ENCODE measurements at places on chromosomes 1 and 21.

DNA sequence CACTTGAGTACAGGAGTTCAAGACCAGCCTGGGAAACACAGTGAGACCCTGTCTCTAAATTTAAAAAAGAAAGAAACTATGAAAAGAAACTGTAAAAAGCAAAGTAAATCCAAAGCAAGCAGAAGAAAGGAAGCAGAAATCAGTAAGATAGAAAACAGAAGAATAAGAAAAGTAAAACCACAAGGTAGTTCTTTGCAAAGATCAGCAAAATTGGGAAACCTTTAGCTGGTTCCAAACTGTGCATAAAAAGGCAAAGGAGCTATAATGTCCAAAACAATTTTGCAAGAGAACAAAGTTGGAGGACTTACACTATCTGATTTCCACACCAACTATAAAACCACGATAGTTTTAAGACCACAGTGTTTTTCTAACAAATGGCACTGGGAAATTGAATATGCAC, 218.8 kb downstream of the RPS6KC1 start:
- no peak for DNase-seq

DNA sequence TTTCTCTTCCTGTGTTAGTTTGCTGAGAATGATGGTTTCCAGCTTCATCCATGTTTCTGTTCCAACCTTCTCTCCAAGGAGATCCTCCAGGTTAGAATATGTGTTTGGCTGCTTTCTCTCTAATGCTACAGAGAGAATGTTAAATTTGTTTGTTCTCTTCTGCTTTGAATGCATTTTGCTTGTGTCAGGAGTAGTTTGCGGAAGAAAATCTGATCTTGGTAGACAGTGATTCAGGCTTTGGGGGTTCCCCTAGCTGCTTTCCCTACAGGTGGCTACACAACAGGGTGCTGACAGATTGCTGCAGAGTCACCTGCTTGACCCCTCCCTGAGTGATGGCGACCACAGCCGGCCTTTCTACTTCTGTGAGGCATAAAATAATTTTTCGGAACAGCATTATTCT, 41.8 kb downstream of the MACO1 start:
- DNase-seq, result no peak

- DNase-seq, result no peak
These were observed 209.5 kb downstream of the TOMM20 start for GRCh38 chr1:234918961-234919761.

GRCh38 chr1:59214248-59215208, 82.4 kb upstream of the FGGY start:
- no peak for DNase-seq

DNA sequence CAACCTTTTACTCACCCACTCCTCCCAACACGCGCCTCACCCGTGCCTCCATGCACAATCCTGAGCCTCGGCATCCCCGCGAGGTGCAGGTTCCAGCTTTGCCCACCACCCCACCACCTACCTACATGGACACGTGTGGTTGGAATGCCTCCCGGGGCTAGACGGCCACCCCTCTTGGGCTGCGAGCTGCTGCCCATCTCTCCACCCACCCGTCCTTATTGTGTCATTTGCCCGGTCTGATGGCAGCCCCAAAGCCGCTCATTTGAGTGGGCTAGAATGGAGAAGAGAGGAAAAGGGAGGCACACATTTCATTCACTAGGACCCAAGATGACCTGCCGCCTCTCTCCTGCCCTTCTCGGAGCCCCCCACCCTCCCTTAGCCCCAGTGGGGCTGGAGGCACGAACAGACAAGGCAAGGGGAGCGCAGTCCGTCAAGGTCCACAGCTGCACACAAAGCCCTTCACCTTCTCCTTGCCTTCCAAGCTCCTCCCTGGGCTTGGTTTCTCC, 785 bp downstream of the ZNF697 start:
- DNase-seq, result no peak

GRCh38 chr1:67749844-67750690, 65.1 kb downstream of the GADD45A start:
- no peak for DNase-seq

- no peak for DNase-seq
These were observed 1.2 kb downstream of the PIK3C2B start for GRCh38 chr1:204493145-204493983.

DNA sequence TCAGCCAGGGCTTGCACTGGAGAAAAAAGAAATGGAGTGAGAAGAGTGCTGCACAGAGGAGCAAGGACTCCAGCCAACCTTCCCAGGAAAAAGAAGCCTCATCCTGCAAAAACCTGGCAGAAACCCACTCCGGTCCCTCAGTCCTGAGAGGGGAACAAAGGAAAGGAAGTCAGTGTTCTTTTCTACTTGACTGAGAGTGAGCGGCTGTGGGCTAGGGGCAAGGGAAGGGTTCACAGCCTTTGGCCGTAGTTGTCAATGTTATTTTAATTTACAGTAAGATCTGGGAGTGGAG, 8.9 kb upstream of the GOLT1A start:
- DNase-seq, result no peak

- no peak for DNase-seq
These were observed 62.8 kb upstream of the COL11A1 start for GRCh38 chr1:103171041-103171590.

DNA sequence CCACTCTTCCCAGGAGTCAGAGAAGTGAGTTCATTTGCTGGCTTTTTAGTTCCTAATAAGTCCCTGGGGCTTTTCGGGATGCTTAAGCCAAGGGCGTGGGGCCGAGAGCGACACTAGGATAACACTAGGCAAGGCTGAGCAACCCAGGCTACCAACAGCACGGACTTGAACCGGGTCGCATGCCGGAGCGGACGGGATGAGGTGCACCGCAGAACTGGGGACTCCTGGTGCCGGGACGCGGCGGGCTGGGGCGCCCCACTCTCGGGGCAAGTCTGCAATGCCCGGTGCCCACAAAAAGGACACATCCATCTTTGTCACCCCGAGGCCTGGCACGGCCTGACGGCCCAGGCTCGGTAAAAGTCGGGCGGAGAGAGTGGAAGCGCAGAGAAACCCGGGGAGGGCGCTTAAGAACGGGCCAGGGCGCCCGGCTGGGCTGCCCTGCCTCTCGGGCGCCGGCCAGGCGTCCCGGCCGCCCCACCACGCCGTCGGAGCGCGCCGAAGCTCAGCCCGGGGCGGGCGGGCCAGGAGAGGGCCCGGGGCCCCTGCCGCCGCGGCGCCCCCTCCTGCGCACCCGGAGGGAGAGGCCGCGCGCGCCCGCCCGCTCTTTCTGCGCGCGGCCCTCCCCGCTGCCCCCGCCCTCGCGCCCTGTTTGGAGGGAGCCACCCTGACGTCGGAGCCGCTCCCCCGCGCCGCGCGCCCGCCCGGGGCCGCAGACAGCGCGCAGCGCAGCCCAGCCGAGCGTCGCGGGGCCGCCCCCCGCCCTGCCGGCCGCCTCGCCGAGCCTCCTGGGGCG, at the start of gene NBL1:
NBL1 (plus strand) TSS at position 710 of the 793 bp plus-strand sequence. CDS start 10,720 bp downstream, outside the sequence.
- DNase-seq, result no peak

DNA sequence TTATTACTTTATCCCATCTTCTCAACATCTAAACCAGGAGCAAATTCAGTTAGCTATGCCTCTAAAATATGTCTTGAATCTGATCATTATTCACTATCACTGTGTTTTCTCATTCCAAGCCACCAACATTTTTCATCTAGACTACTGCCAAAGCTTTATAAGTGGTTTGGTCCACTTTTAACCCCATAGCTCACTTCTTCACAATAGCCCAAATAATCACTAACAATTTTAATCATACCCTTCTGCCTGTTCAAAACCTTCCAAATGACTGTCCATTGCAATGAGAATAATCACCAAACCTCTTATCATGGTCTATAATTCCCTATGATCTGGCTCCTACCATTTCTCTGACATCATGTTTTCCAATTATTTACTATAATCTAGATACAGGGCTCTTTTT, 149.8 kb upstream of the ZNHIT6 start:
- no peak for DNase-seq

- no peak for DNase-seq
These were observed 172.1 kb upstream of the RNPC3 start for GRCh38 chr1:103353391-103353790.

- DNase-seq, result no peak
These were observed 19.3 kb upstream of the DDAH1 start for GRCh38 chr1:85484264-85484663.

GRCh38 chr21:37737507-37737906, 178.8 kb downstream of the KCNJ6 start:
- no peak for DNase-seq

GRCh38 chr1:174114788-174115448, 44.4 kb upstream of the RABGAP1L start:
- DNase-seq, result no peak

DNA sequence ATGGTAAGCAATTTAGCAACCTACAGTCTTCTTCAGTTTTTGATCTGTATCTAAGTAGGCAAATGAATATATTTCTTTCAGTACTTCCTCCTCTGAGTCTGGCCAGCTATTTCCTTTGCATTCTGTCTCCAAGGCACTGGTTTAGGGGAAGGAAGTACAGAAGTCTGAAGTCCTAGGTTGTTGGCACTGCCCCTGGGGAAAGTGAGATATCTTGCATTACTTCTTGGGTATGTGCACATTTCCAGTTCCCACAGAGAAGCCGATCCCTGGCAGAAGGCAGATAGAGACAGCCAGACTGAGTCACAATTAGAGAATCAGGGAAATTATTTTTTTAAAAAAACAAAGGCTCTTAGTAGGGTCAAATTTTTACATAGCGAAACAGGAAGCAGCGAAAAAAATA, 98.8 kb downstream of the RASAL2 start:
- no peak for DNase-seq

GRCh38 chr21:44734841-44735240, 23.5 kb upstream of the TSPEAR start:
- no peak for DNase-seq

DNA sequence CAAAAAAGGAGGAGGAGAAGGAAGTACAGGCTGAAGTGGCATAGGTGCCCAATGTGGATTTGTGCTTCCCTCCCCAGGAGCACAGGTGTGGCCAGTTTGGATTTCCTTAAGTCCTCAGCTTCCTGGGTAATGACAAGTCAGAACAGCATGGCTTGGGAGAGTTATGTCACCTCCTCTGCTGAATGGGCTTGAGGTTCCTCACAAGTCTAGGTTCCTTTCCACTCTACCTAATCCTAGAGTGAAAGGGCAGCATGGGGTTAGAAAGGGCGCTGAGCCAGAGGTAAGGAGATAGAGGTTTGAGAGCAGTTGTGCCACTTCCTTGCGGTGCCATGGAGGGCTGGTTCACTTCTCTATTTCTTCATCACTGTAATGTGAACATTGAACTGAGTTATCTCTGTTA, 35.5 kb upstream of the IL20 start:
- no peak for DNase-seq

- DNase-seq, result no peak
These were observed 31.4 kb upstream of the KAZN start for GRCh38 chr1:14567056-14567455.

Measured in GOT3 (cell line).